ENCODE measurements at places on chromosomes 7 and 10.

GRCh38 chr10:118870467-118871243 is 115.9 kb upstream of the CACUL1 start:
- peak; percentile 99 for DNase-seq

- DNase-seq = peak; percentile 95
Measured at GRCh38 chr10:32149252-32149955, 93.2 kb upstream of the KIF5B start.

- no peak for DNase-seq
Measured at GRCh38 chr10:46029461-46030030, 877 bp downstream of the NCOA4 start.

DNA sequence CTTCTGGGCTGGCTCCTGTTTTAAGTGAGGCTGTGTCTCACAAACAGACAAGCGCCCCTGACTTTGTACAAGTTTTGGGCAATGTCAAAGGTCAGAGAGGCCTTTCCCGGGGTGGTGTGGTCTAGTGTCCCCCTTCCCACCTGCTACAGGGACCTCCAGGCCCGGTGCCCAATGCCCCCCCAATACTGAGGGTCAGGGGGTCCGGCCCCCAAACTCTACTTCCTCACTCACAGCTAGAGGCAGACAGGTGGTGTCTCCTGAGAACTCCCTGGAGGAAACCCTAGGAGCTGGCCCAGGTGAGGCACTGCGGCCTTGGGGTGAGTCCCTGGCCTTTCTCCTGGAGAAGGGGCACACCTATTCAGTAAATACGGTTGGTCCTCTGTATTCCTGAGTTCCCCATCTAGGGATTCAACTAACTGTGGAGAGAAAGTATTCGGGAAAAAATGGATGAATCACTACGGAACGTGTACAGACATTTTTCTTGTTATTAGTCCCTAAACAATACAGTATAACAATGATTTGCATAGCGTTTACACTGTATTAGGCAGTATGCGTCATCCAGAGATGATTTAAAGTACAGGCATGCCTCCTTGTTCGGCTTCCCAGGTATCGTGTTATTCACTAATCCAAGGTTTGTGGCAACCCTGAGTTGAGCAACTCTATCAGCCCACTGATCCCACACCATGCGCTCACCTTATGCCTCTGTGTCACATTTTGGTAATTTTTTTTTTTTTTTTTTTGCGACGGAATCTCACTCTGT is 308.1 kb downstream of the WDR37 start:
- no peak for DNase-seq

- no peak for DNase-seq
Measured at GRCh38 chr7:103292122-103292521, 5.1 kb upstream of the PMPCB start.

- DNase-seq = no peak
Measured at GRCh38 chr7:131242123-131242650, 85.5 kb upstream of the MKLN1 start.

- no peak for DNase-seq
Measured at GRCh38 chr10:129678186-129678585, 211.1 kb downstream of the MGMT start.

- DNase-seq = peak; percentile 85
Measured at GRCh38 chr10:79027147-79028055, 41.4 kb upstream of the ZMIZ1 start.

DNA sequence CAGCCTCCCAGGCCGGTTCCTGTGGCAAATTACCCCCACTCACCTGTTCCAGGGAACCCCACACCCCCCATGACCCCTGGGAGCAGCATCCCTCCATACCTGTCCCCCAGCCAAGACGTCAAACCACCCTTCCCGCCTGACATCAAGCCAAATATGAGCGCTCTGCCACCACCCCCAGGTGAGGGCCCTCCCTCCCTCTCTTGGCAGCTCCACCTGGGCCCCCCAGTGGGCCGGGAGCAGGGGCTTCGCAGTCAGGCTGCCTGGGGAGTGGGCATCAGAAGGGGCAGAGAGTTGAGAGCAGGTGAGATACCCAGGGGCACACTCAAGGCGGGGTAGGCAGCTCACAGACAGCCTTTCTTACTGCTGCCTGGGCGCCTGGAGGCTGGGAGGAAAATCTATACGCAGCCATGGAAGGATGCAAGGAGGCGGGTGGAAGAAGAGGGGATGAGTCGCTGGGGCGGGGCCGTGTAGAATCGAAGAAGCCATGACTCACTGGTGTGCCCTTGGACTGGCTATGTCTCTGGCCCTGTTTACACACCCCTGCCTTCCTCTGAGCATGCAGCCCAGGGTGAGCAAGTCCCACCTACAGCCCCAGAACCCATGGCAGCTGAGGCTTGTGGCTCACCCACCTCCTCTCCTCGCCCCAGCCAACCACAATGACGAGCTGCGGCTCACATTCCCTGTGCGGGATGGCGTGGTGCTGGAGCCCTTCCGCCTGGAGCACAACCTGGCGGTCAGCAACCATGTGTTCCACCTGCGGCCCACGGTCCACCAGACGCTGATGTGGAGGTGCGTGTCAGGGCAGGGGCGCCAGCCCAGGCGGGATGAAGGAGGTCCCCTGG is 48.6 kb upstream of the PPIF start:
- peak; percentile 98 for DNase-seq

- no peak for DNase-seq
Measured at GRCh38 chr10:69043931-69044531, 43.9 kb upstream of the SRGN start.

GRCh38 chr10:126315494-126316177 is 72.6 kb downstream of the ADAM12 start:
- DNase-seq = peak; percentile 94

DNA sequence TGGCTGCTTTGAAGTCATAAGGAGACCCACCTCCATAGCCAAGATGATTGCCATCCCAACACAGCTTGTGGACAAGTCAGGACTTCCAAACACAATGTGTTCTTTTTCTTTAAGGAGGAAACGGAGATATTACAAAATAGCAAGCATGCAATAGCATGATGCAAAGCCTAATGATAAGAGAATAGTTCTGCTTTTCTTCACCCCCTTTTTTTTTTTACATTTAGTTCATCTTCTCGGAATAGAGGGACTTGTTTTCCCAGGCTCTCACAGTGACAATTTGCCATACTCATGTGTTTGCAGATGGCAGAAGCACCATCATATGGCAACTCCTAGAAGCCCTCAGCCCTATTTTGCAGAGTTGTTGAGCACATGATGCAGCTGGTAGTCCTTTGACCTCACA is 119.8 kb downstream of the ITGB8 start:
- DNase-seq = peak; percentile 61

- no peak for DNase-seq
Measured at GRCh38 chr7:36153571-36154097, 580 bp downstream of the EEPD1 start.

- DNase-seq = no peak
Measured at GRCh38 chr10:44689368-44689767, 221.8 kb upstream of the TMEM72 start.

DNA sequence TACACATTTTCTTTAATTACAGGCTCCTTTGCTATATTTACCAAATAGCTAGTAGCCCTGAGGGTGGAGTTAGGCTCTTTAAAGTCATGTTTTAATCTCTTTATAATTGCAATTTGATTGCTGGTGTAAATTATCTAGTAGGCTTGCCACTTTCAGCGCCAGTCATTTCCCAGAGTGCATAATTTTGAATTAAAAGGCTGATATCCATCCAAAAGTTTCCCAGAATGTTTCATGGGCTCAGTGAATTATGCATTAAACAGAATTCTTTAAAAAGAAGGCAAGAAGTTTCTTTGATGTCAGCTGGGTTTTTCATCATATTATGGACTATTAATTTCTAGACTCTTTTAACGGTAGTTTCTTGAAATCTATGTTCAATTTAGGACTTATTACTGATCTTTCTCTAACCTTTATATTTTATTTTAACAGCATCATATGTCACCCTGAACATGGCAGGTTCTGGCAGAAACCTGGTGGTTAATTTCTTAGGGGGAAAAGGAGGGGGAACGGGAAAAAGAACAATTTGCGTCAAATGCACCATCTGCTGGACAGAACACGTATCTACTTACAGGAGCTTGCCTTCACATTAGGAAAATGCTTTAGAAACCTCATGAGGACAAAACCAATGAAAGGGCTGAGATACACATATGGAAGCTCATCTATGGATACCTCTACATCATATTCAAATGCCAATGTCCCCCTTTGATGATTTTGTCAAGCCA is 171.1 kb downstream of the GRM3 start:
- DNase-seq = no peak

GRCh38 chr7:43650457-43651052 is 67.6 kb downstream of the STK17A start:
- peak; percentile 86 for DNase-seq

DNA sequence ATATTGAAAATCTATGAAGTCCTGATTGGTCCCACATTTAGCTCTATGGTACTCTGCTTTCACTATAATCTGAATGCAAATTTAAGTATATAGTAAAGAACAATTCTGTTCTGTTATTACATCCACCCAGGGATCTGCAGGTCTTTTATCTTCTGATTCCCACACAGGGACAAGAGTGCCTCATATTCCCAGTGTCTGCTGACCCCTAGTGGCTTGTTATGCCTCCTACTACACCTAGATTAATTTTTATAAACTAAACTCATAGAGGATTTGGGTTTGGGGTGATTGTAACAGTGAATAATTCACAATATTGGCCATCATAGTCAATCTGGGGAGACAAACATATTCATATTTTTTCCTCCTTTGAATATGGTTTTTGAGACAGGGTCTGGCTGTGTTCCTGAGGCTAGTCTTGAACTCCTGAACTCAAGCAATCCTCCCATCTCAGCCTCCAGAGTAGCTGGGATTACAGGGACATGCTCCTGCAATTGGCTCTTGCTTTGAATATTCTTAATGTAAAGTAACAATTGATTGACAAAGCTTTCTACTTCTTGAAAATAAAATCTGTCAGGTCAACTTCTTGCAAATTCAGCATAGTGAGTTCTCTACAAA is 282.1 kb downstream of the KCND2 start:
- DNase-seq = peak; percentile 68

GRCh38 chr10:71603150-71603549 is 116.4 kb downstream of the C10orf105 start:
- DNase-seq = no peak

DNA sequence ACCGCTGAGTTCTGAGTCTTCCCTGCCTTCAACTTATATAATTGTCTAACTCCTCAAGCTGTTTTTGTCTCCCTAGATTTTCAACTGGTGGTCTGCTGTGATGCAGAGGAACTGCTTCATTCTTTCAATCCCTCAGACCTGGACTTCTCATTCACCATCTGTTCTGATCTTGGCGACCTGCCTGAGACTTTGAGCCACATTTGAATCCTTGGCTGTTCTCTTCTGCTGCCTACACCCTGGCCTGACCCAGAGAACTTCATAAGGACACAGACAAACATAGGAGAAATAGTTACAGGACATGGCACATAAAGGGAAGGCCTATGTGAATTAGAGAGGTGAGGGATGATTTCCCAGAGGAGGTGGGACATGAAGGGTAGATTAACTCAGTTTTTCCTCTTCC is 326.7 kb downstream of the PTEN start:
- no peak for DNase-seq

- no peak for DNase-seq
Measured at GRCh38 chr7:67435894-67436535, 439.4 kb downstream of the TYW1 start.

GRCh38 chr7:37287131-37287855 is 161.4 kb downstream of the ELMO1 start:
- DNase-seq = no peak

GRCh38 chr7:77326131-77326530 is 90.0 kb downstream of the GSAP start:
- no peak for DNase-seq

GRCh38 chr10:108877095-108877561 is 1046.2 kb downstream of the XPNPEP1 start:
- peak; percentile 95 for DNase-seq

GRCh38 chr10:107357033-107357432 is 192.5 kb upstream of the SORCS1 start:
- DNase-seq = no peak

DNA sequence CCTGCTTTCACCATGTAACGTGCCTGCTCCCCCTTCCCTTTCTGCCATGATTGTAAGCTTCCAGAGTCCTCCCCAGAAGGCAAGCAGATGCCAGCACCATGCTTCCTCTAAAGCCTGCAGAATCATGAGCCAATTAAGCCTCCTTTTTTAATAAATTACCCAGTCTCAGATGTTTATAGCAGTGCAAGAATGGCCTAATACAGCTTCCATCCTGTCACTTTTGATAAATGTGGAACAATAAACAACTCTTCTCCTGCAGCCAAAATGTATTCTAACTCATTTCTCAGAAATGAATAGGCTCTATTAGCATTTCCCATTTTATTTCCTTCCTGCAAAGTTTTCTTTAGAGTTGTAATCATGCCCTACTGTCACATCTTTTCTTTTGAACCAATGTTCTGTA is 43.4 kb downstream of the C7orf25 start:
- DNase-seq = no peak

DNA sequence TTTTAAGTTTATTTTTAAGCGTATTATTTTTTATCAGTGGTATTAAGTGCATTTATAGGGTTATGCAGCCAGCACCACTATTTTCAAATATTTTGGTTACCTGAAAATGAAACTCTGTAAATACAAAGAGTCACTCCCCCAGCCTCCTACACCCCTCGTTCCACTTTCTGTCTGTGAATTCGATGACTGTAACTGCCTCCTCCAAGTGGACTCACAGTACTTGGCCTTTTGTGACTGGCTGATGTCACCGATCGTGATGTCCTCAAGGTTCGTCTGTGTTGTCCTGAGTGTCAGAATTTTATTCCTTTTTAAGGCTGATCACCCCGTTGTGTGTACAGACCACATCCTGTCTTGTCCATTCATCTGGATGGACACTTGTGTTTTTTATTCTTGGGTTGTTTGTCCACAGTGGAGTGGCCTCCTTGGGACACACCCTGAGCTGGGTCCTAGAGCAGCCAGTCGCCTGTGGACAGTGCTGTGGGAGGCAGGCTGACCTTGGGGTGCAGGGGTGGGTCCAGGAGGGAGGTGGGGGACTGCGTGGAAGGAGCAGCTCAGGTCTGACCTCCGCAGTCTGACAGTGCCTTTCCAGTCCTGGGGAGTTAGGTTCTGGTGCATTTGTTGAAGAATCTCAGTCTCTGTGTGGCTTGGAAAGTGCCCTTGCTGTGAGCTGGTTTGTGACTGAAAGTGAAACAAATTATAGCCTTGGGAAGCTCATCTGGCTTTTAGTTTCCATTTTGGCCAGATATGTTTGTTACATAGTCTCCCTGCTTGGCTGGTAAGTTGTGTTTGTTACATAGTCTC is 6.9 kb downstream of the MTG1 start:
- no peak for DNase-seq

- no peak for DNase-seq
Measured at GRCh38 chr7:3140834-3141233, 97.2 kb upstream of the CARD11 start.

DNA sequence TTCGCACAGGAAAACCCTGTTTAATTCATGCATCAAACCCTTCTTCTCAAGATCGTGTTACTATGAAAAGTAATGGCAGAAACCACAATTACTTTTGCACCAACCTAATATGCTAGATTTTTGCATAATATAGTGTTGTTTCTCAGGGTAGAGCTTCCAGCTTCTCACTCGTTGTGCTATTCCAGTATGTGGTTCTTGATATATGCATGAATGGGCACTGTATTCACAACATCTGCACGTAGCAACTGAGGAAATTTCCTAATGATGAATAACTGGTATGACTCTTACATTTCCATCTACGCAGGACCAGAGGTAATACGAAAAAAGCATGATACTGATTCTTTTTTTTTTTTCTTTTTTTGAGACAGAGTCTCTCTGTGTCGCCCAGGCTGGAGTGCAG is 326.6 kb upstream of the GALNT17 start:
- DNase-seq = no peak
